ENCODE measurements at places on chromosomes 3 and 15.

GRCh38 chr3:149783576-149783975, 8.8 kb downstream of the ANKUB1 start:
- DNase-seq: peak; percentile 94

DNA sequence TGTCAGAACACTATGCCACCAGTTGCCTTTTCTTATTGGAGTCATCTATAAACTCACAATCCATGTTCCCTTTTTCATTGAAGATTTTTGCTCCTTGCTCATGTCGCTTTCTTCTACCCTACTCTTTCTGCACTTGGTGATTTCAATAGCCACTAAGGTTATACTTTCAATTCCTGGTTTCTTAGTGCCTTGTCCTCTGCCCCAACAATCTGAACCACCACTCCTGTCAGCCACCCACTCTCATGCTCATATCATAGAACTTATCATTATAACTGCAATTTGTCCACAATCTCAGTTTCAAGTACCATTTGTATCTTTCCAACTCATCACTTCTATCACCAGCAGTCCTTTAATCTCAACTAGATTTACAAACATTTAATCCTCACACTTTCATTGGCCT, 10.0 kb upstream of the GRAMD1C start:
- DNase-seq: no peak

DNA sequence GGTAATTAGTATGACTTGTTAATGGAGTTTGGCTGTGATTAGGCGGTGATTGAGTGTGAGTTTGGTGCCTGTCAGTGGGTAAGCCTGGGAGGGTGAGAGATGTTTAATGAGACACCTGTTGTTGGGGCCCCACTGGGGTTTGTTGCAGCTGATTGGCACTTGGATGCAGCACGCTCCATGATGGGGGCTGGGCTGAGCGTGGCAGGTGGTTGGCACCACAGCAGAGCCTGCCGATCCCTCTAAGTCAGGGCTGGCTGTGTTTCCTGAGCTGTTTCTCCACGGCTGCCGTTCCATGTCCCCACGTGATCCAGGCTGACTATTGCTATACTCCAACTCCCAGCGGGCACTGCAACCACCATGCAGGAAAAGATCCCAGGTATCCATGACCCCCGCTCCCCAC, 93.5 kb upstream of the ARRDC4 start:
- DNase-seq: no peak

- peak; percentile 54 for DNase-seq
Measured at GRCh38 chr3:146646261-146646660, 41.1 kb upstream of the PLSCR5 start.

- DNase-seq: peak; percentile 37
Measured at GRCh38 chr3:47849699-47850563, 47.0 kb downstream of the DHX30 start.

DNA sequence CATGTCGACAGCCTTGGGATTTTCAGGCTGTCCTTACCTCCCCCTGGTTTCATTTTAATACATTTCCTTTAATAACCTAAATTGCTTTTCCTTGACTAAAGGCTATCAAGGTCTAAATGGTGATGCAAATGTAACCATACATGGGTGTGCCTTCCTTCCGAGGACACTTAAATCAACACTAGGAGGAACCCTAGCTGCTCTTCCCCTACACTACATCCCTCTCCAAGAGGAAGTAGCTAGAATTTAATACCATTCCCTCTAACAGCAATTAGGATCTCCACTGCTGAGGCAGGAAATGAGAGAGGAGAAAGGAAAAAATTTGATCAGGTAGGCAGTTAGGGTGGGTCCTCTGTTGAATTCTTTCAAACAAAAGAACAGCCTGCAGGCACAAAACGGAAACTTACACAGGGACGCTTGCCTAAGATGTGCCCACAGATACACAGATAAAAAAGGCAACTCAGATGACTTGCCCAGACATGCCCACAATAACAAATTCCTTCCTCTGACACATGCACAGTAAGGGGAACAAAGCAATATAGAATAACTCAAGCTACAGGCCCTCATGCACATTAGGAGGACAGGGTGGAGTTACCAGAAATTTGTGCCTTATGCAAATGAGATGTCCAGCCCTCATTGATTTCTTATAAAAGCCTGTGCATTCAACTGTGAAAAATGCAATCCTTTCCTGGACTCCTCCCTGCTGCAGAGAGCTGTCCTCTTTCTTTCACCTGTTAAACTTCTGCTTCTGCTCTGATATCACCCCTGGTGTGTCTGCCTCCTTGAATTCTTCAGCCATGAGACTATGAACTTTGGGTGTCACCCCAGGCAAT, 1024.4 kb upstream of the CADM2 start:
- no peak for DNase-seq

- DNase-seq: no peak
Measured at GRCh38 chr15:40855706-40856234, 11.9 kb downstream of the SPINT1 start.

Data from AML-193 (cell line).